ENCODE measurements at places on chromosomes 1 and 21.

GRCh38 chr21:16211339-16212303 is 481.8 kb downstream of the USP25 start:
- DNase-seq = no peak

DNA sequence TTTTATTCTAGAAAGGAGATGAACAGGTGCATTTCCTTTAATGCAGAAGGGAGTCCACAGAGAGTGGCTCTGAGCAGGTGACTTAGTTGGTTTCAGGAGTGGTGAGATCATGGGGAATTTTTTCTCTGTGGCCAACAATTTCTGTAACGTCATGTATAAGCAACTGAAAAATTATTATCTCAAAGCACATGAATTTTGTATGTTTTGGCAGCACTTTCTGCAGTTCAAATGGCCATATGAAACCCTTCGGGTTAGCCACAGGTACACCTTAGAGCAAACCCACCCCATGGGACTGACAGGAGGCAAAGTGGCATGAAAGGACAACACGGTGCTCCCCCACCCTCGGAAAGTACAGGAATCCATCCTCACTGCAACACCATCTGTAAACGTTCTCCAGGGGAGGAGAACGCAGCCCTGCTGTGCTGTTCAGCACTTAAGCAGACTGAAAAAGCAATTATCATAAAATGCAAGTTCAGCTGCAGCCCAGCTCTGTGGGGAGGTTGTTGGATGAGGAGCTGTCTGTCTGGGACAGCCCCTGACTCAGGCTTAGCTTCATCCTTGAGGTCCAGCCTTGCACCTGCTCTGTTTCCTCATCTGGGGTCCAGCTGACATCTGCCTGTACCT is 55.8 kb upstream of the CLDN14 start:
- no peak for DNase-seq

DNA sequence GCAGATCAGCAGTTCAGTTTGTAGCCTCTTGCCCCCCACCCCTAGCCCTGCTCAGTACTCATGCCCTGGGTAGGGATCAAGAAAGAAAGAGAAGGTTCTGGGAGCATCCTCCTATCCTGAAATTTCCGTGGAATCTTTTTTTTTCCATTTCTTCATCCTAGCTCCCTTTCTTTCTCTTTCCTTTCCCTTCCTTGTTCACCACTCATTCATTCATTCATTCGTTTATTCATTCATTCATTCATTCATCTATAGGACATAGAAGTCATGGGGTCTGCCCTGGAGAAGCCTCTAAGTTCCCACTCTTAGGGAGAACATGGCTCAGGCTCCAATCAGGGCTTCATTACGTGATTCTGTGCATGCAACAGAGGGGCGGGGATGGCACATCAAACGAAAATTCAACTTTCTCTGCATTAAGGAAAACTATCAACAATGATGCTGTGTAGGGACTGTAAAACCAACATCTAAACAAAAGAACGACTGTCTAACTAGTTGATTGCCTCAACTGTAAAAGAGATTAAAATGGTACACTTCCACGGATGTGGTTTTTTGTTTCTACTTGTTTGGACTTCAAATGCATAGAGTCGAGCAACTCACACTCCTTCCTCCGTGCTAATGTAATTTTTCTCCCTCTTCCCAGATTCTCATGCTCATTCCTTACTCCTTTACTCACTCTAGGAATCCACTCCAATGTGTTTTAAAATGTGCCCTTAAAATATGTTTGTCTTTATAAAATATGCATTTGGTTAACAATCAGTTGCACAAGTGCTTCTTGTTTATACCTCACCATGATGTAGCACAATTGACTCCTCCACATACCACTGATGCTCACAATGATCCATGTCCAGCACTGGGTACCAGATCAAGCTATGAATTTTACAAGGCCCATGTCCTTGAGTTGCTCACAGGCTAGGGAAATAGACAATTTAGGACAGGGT is 101.2 kb upstream of the SLC2A1 start:
- no peak for DNase-seq

DNA sequence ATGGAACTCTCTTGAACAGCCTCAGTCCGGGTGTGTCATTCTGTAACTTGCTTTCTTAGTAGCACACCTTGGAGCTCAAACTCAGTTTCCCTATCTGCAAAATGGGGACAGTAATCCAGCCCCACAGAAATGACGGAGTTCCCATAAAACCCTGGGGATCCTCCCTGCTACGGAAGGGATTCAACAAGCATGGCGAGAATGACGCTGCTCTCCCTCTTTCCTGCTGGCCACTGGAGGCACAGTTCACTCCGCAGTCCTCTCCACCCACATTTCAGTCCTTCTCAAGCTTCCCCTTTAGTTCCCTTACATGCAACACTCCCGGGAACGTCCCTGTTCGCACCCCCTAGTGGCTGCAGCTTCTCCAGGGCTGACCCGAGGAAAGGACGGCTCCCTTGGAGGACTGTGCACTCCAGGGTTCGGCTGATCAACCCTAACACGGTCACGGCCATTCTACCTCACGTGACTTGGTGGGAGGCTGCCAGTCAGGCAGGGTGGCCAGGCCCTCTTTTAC is 20.6 kb downstream of the RUNX3 start:
- peak; percentile 89 for DNase-seq

- DNase-seq = no peak
Measured at GRCh38 chr1:56363007-56363770, 216.2 kb downstream of the PLPP3 start.

DNA sequence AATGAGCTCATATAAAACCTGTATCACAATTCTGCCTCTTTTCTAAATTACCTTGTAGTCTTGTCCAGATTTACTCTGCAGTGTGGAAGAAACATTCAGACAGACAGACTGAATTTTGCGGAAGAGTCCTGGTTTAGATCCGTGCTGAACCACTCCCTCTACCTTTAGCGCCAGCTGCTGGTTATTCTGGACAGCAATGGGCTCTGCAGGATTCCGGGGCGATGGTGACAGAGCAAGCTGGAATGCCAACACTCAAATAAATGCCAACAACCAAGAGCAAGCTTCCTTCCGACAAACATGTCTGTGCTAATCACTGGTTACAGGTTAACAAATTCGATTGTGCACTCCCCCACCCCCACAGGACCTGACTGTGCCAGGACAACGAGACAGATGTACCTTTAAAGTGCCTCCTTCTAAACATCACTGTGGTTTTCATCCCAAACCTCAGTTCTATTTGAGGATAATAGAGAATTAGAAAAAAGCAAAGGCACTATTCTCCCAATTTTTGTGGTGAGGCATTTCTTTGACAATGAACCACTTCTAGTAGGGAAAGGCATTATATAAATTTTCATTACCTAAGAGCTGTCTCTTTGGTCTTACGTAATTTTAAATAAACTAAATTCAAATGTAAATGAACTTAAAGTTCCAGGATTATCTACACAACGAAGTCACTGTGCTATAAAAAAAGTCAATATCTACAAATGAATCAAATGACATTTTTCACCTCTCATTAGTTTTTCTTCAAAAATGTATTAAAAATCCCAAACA is 90.4 kb downstream of the INTS7 start:
- DNase-seq = no peak

- peak; percentile 92 for DNase-seq
Measured at GRCh38 chr1:21317035-21317689, 26.9 kb upstream of the ECE1 start.

GRCh38 chr1:56566061-56566744 is 13.2 kb downstream of the PLPP3 start:
- no peak for DNase-seq

DNA sequence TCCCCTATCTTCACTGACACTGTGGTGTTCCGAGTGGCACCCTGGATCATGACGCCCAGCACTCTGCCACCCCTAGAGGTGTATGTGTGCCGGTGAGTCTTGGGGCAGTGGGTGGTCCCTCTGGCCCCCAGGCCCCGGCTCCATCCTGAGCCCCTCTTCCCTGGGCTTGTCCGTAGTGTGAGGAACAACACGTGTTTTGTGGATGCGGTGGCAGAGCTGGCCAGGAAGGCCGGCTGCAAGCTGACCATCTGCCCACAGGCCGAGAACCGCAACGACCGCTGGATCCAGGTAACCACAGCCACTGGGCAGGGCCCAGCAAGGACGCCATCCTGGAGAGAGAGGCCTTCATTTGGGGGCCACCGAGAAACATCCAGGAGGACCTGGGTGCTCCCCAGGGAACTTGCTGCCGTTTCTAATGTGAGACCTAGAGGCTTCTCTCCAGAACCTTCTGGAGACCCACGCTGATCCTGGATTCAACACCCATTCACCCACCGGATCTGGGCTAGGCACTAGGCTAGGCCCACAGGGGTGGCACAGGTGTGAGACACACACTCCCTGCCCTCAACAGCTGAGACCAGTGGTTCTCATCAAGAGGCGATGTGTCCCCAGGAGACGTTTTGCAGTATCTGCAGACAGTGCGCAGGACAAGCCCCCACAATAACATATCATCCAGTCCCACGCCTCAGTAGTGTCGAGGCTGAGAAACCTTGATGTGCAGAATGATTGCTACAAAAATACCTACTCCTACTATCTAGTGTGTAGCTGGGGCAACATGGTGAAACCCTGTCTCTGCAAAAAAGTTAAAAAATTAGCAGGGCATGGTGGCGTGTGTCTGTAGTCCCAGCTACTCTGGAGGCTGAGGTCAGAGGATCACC is 22.2 kb downstream of the PADI3 start:
- no peak for DNase-seq

DNA sequence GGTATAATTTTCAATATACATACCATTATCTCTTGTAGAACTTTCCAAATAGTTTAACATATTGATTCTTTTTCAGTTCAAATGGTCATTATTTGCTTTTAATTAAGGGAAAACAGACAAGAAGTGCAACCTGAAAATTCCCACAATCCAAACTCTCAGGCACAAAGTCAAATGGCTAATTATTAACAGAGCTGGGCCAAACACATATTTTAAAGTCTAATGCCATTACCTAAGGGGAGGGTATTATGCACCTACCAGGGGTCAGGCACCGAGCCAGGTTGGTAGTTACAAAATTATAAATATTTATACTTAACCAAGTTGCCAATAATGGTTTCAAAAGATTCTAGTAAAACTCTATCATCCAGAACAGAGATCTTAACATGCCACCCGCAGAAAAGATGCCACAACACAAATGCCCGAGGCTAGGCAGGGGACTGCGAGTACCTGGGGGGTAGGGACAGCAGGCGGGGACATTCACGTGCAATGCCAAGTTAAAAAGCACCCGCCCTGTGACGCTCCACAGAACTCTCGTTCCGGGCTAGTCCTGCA is 15.0 kb downstream of the LBR start:
- DNase-seq = no peak

GRCh38 chr1:37734629-37735591 is 30.0 kb downstream of the EPHA10 start:
- peak; percentile 15 for DNase-seq

GRCh38 chr1:182175361-182175931 is 113.9 kb upstream of the ZNF648 start:
- peak; percentile 93 for DNase-seq

DNA sequence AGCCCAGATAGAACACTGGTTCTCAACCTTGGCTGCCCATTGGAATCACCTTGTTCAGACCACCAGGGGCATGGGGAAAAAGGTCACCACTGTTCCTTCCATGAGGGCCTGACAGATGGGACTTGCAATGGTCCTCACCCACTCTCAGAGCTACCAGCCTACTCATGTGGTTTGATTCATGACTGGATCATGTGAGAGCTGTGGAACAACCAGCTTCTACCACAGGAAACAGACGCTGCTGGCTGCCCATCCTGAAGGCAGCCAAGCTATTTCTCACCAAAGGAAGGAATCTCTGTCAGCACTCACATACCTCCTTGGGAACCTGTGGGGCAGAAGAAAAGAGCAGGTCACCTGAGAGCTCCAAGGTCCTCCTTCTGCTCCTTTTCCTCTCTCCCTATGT is 53.6 kb downstream of the CAPN8 start:
- peak; percentile 85 for DNase-seq

- DNase-seq = peak; percentile 89
Measured at GRCh38 chr1:24955161-24955560, 25.1 kb upstream of the RUNX3 start.

DNA sequence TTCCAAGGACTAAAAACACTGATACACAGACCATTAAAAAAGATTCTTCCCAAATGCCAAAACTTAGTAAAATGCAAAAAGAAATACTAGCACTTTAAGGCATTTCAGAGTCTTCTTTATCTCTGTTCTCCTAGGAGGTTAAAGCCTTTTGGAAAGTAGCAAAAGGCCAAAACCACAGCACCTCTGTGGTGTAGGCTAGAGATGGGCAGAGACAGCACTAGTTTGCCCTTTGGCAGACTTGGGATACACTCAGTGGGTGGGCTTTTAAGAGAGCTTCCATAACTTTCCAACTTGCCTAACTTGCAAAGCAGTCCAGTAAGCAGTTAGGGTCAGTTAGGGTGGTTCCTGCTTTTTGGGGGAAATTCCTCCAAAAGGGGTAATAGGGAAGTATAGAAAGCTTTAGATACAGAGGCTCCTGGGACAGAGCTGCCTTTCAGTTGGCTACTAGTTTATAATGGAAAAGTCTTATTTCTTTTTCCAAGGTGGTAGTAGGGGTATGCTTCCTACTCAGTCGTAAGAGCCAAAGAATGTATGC is 17.9 kb upstream of the PTCH2 start:
- DNase-seq = peak; percentile 23

DNA sequence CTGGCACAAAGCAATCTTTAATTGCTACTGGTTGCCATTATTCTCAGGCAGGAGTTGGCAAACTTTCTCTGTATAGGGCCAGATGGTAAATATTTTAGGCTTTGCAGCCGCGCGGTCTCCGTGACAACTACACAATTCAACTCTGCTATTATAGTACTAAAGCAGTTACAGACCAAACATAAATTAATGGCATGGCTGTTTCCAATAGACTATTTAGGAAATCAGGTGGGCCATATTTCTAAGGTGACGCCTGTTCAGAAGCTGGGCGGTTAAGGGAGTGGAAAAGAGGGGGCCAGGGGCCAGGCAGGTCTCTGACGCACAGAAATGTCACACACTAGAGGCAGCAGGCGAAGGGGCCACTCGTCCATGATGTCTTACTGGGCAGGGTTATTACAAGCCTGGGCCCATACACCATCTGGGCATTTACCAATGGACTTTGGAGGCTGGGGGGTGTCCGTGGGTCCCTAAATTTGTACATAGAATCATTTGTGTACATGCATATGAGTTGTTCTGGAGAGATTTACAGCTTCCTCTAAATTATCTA is 80.1 kb downstream of the STUM start:
- DNase-seq = no peak

GRCh38 chr1:115242543-115242942 is 95.5 kb downstream of the NGF start:
- DNase-seq = no peak

DNA sequence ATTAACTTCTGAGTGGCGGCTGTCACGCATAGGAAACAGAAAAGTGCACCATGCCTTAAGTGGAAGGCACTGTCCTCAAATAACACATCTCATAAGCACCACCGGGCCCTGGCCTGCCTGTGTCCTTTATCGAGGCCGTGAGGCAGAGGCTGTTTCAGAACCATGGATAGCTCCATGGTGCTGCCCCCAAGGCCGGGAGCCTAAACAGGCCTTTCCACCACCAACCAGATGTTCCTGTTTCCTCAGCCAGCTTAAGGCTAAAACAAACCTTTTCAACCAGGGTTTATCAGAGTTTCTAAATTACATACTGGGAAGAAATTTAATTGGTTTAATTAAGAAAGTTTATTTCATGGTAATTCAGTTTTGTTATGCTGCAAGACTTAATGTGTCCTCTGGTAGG is 114.4 kb downstream of the DMRTA2 start:
- peak; percentile 26 for DNase-seq

Measured in suppressor macrophage (primary cell).